ENCODE measurements at places on chromosomes 16 and 17.

DNA sequence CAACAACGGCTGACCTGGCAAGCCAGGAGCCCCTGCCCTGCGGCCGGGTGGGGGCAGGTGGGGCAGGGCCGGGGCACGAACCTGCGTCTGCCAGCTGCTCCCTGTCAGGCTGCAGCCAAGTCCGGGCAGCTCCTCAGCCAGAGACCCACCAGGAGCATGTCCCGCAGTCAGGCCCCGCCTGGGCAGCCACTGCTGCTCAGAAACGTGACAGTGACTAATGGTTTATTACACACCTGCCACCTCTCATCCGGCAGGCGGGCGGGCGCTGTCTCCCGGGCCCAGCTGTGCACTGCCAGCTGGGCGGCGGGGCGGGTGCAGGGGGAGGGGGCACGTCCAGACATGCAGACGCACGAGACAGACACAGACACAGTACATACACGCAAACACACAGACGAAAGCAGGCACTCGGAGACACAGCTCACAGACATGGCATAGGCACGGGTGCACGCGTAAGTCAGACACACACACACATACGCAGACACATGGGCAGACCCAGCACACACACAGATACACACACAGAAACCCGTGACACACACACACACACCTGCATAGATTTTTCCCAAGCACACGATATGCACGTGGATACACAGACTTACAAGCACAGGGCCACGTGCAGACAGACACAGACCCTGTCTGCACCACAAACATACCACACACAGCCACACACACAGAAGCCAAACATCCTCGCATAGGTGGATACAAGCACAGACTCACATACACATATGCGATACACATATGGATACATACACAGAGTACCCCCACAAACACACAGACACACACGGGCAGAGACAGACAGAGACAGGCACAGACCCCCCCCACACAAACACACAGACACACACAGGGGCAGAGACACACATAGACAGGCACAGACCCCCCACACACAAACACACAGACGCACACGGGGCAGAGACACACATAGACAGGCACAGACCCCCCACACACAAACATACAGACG lies 248.3 kb upstream of the CIBAR2 start:
- DNase-seq = no peak

GRCh38 chr17:52148288-52148968 lies 10.1 kb downstream of the CA10 start:
- DNase-seq = no peak

DNA sequence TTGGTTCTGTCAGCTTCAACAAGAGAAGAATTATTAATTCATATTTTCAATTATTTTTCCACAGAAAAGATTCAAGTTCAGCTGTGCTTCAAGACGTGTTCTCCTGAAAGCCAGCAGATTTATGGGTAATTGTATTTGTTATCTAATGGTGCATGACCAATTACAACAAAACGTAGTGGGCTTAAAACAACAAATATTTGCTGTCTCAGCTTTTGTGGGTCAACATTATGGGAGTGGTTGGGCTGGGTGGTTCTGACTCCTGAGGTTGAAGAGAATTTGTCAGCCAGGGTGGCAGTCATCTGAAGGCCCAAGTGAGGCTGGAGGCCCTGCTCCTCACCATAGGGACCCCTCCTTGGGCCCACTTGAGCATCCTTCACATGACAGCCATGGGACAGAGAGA lies 24.1 kb upstream of the KREMEN2 start:
- DNase-seq = no peak

- no peak for DNase-seq
These were observed 5.4 kb downstream of the OSBPL7 start for GRCh38 chr17:47816111-47816735.

GRCh38 chr17:29084541-29085146 lies 41.7 kb downstream of the PIPOX start:
- DNase-seq = no peak

DNA sequence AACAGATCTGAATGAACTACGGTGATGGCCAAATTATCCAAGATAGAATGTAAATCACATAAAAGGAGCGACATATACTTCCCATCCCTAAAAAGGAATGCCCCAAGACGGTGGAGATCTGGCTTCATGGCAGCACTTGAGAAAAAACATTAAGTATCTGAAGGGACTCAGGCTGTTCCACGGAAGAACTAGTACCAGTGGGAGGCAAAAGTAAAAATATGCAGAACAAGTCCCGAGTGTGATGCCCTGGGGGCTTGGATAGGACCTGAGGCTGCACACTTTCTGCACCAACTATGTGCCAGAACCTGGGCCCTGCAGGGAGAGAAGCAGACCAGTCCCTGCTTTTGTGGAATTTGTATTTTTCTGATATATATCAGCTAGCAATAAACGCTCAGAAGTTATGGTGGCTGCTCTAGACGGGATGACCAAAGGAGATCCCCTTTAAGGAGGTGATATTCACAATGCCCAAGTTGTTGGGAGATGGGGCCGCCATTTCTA lies 539 bp upstream of the CKLF start:
- peak; percentile 56 for DNase-seq

- peak; percentile 24 for DNase-seq
These were observed 3.5 kb upstream of the PKMYT1 start for GRCh38 chr16:2983706-2984136.

- DNase-seq = no peak
These were observed 70.6 kb downstream of the DYNLRB2 start for GRCh38 chr16:80611171-80611929.

GRCh38 chr17:35265071-35265470 lies 22.2 kb downstream of the SLFN5 start:
- no peak for DNase-seq

GRCh38 chr16:62060089-62060488 lies 23.9 kb upstream of the CDH8 start:
- no peak for DNase-seq

DNA sequence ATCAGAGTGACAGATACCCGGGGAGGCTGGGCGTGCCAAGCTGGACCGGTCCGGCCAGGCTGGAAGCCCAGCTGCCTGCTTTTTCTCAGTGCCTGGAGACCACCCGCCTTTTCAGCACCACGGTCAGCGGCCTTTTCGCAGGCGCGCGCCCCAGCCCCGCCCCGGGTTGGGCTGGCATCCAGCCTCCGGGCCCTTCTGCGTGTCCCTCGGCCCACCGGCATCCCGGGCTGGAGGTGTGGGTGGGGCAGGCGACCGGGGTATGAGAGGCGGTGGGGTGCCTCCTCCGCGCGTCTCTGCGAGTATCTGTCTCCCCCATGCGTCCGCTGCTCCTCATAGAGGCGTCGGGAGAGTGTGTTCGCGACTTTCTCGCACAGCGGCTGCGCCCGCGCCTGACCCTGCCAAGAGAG lies 102.5 kb downstream of the MRM1 start:
- peak; percentile 10 for DNase-seq

DNA sequence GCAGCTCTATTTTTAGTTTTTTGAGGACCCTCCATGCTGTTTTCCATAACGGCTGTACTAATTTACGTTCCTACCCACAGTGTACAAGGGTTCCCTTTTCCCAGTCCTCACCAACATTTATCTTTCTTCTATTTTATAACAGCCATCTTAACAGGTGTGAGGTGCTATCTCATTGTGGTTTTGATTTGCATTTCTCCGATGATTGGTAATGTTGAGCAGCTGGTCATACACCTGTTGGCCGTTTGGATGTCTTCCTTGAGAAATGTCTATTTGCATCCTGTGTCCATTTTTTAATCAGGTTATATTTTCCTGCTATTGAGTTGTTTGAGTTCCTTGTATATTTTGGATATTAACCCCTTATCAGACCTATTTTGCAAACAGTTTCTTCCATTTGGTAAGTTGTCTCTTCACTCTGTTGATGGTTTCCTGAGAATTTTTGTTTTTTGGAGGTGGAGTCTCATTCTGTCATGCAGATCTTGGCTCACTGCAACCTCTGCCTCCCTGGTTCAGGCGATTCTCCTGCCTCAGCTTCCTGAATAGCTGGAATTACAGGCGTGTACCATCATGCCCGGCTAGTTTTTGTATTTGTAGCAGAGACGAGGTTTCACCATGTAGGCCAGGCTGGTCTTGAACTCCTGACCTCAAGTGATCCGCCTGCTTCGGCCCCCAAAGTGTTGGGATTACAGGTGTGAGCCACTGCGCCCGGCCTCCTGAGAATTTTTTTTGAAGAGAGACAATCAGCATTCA lies 279.6 kb downstream of the SNX29 start:
- DNase-seq = no peak

- no peak for DNase-seq
These were observed 104.7 kb downstream of the SOCS1 start for GRCh38 chr16:11151156-11151884.

DNA sequence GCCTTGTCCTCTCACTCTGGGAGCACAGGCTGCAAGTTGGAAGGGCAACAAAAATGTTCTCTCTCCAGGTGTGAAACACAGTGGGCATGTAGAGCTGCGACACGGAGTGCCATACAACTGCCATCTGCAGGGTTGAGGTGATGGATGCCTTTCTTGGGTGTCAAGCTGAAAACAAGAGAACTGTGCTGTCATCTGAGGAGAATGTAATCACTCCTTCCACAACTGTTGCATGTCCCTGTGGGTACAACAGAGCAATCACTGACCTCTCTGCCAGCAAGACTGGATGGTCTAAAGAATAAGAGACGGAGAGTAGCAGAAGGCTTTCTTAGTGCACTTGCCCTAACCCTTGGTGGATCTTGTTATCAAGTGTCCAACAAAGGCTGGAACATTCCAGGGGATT lies 29.2 kb downstream of the SLFN11 start:
- DNase-seq = no peak

- DNase-seq = peak; percentile 40
These were observed 191.1 kb upstream of the CIBAR2 start for GRCh38 chr16:85303354-85303883.

DNA sequence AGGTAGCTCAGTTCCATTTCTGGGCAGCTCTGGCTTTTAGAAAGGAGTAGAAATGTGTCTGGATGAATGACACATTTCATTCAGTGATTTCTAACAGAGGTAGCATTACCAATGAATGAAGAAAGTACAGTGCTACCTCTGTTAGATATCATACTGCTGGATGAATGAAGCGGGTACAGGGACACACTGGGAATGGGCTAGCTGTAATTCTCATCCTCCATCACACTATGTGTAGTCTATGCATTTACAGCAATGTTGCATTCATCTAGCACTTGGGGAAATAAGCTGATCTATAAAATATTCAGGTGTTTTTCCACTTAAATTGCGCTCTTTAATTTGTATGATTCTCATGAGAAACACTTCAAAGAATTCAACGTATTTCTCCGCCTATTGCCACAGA lies 158.3 kb upstream of the IRX5 start:
- no peak for DNase-seq

GRCh38 chr17:10156599-10156947 lies 41.8 kb downstream of the GAS7 start:
- no peak for DNase-seq

DNA sequence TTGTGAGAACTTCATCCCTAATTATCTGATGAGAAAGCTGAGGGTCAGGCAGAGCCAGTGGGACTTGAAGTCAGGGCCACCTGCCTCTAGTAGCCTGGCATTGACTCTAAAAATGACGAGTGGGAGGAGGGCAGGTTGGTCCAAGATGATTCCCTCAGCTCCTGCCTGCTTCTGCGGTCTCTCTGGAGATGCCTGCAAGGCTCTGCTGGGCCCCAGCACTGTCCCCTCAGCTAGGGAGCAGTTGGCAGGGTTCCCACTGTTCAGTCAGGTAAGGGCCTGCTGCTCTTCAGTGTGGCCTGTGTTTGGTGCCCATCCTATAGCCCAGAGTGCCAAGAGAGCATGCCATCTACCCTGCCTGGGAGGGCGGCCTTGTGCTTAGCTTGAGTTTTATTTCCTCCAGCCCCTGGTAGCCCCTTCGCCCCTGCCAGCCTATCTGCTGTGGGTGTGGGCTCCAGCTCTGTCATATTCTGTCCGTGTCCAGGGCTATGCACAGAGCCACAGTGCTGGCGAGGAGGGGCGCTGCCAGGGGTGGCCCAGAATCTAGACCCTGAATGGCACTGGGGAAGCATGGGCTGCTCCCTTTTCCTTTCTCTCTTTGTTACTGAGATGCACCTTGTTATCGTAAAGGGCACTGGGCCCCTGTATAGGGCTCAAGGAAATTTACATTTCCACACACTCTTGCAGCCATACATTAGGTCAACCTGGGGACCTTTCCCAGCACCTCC lies 68.5 kb downstream of the CYLD start:
- DNase-seq = no peak

- DNase-seq = no peak
These were observed 426.7 kb upstream of the MAF start for GRCh38 chr16:80027007-80027965.

GRCh38 chr17:42198897-42199296 lies 4.6 kb upstream of the GHDC start:
- DNase-seq = no peak

GRCh38 chr17:77572065-77572601 lies 386.4 kb upstream of the TNRC6C start:
- DNase-seq = no peak

GRCh38 chr16:19102187-19102872 lies 11.4 kb upstream of the ITPRIPL2 start:
- DNase-seq = no peak

DNA sequence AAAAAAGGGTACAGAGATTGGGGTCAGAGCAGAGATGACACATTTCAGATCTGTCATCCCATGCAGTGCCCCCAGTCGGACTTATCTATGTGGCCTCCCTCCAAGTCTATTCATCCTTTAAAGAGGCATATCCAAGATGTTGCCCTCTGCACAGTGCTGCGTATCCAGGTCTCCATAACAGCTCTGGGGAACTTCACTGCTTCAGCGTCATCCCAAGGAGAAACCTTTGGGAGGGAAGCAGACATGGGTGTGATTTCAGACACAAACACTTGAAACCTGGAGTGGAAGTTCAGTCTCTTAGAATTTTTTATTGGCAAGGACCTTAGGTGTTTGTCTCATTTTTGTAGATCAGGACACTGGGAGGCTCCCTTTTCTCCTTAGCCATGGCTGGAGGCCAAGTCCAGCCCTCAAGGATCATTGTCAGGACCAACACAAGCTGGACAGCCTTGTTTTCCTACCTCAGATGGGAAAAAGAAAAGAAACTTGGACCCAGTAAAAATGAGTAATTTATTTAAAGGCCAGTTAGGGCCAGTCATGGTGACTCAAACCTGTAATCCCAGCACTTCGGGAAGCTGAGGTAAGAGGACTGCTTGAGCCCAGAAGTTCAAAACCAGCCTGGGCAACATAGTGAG lies 23.9 kb upstream of the NLK start:
- DNase-seq = no peak

DNA sequence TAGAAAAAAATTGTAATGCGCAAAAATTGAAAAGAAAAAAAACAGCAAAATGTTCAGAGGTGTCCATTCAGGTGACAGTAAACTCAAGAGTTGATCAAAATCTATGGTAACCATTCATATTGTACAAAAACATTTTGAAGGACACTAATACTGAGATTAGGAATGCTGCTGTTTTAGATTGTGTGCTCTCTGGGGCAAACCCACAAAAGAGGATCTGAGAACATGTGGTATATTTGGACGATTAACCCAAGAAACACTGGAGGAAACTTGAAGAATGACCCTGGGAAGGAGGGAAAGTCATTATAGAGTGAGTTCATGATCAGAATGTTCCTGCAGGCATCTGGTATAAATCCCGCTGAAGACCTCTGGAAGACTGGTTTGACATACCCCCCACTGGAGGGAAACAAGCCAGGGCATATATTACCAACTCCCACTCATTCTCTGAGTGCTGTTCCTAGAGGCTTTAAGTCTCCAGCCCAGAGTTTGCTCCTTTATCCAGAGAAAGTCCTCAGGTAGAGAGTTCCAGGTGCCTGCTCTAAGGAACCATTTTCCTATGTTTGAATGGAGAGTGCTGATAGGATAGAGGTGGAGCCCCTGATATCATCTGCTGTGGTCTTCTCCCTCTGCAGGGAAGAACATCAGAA lies 1.2 kb downstream of the KRTAP4-2 start:
- no peak for DNase-seq

GRCh38 chr17:48756830-48757251 lies 28.3 kb upstream of the HOXB13 start:
- no peak for DNase-seq
